PC-3 (cell line): ENCODE measurements at places on chromosomes 6 and 20. TPM values are rescaled to one million over a fixed set of nuclear protein-coding genes. Genes with fewer than 3 reads are reported as not detected.

The DLK2 gene
- total RNA-seq = 1.4 and 4.4 TPM in 2 replicates

The TPBG gene
- 43.0 and 49.6 TPM in 2 replicates for total RNA-seq

The RIPPLY2 gene
- total RNA-seq = not detected in 2 replicates

The RHAG gene
- total RNA-seq = not detected in 2 replicates

The NELFE gene
- 132 and 142 TPM in 2 replicates for total RNA-seq

The ADGRF4 gene
- 3.4 and 4.2 TPM in 2 replicates for total RNA-seq

The EEF1A2 gene
- total RNA-seq = 463 and 559 TPM in 2 replicates

The TRMT11 gene
- total RNA-seq = 17.9 and 23.5 TPM in 2 replicates

DNA sequence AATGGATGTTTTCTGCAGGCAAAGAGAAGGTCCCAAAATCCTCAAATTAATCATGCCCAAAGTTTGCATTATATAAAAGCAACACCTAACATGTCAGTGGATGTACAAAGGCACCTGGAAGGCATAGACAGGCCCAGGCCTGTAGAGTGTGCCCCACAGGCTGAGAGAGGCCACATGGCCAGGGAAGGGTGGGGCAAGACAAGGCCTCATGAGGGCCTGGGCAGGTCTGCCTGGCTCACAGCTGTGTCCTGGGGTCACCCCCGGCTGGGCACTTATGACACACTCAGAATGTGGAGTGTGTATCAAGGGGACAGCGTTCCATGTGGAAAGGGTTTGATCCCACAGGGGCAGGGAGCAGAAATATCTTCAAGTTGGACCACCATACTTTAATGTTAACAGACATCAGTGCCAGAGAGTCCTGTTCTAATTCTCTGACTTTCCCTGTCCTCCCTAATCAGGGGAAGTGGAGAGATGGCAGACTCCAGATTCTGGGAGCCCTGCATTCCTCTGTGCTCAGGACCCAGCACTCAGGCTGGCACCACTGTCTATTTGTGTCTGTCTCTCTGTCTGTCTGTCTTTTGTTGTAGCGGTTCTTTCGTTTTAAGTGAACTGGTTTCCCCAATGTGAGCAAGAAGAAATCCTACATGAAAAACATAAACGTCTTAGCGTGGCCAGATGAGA, 178.3 kb upstream of the FOXA2 start:
- no peak for DNase-seq
- H3K4me3 ChIP-seq = no peak overlapping the region
- no peaks in the 10 kb centered on the region for H3K36me3 ChIP-seq
- no peak overlapping the region for H3K27ac ChIP-seq

DNA sequence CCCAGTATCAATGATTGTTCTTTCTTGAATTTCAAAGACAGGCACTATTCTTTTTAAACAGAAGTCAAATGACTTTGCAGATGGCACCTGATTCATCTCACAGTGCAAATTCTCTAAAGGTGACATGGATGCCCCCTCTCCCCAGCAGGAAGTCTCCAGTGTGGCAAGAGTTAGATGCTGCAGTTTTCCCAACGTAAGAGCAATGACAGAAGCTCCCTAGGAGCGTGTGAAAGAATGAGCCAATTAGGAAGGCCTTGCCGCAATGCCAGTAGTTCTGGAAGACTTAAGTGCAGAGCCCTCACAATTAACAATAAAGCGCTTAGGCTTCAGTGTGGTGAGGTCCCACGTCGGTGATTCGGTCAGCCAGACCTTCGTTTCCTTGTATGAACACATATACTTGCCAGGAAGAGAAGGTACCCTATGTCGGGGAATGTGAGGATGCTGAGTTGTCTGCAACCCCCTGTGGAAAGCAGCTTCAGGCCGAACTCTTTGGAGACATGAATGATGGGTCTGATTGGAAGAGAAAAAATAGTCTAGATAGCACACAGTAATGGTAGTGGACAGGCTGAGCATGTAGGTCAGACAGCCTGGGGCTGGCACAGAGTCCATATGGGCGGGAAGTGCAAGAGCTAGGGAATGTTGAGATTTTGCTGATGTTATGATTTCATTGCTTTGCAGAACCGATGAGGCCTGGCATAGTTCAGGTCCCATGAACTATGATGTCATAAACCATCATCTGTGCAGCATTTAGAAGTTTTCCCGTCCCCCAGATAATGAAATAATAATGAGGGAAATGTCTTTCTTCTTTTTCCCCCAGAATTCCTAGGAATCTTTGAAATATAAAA, 132.6 kb downstream of the PHACTR1 start:
- H3K27ac ChIP-seq = no peak overlapping the region
- H3K36me3 ChIP-seq = no peaks in the 10 kb centered on the region
- H3K27me3 ChIP-seq = peaks cover 56% of the 10 kb centered on the region
- DNase-seq = no peak
- H3K4me3 ChIP-seq = no peak overlapping the region
- H3K4me1 ChIP-seq = no peaks in the 10 kb centered on the region

GRCh38 chr20:42705550-42705949, 484.2 kb downstream of the PTPRT start:
- no peaks in the 10 kb centered on the region for H3K36me3 ChIP-seq
- H3K27ac ChIP-seq = no peak overlapping the region
- H3K27me3 ChIP-seq = no peaks in the 10 kb centered on the region

DNA sequence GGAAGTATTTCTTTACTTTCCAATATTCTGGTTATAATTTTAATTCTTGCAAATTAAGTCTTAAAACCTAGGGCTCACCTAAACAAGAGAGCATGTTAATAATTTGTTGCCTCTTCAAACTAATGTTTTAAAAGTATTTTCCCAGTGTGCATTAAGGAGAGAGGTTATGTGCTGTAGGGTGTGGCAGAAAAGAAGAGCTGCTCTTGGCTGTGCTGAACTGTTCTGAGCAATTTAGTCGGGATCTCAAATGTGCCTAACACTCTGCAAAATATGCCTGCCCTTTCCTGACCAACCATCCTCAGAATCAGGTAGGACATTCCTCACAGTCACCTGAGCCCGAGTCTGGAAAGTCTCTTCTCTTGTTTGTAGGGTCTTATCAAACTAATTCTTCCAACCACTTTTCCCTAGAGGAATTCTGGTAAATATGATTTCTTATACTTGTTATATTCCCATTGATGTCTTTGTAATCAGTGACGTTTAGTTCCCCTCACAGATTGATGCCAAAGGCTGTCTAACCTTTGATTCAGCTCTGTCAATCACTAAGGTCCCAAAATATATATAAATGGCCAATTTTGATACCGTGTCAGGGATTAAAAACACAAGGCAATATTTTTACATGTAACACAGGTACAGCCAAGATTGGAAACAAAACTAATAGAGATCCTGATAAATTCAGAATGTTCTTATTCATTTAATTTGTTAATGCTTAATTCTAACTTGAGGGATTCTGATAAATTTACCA, 298.4 kb downstream of the ADGB start:
- peaks cover 6% of the 10 kb centered on the region; the same call in 1 of the 2 replicates for H3K4me1 ChIP-seq
- no peaks in the 10 kb centered on the region for H3K27me3 ChIP-seq
- no peaks in the 10 kb centered on the region for H3K36me3 ChIP-seq
- DNase-seq = no peak

DNA sequence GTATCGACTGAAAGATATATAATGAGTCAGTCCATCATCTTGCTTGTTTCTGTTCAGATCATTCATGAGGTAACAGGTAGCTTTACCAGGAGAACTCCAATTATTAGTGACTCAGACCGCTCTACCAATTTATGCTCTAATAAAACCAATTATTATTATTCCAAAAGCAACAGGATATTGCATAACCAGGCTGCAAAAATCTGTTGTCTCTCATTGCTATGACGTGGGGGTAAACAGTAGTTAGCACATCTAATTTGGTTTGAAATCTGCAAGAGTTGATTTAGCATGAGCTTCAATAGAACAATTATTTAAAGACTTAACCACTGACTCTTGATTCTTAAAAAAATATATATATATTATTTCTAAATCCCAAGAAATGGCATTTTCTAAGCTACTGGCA, 90.9 kb upstream of the MAP7 start:
- no peaks in the 10 kb centered on the region for H3K36me3 ChIP-seq
- H3K4me3 ChIP-seq = no peak overlapping the region
- peaks cover 12% of the 10 kb centered on the region; the same call in 1 of the 2 replicates for H3K4me1 ChIP-seq
- no peak for DNase-seq
- H3K27ac ChIP-seq = no peak overlapping the region

DNA sequence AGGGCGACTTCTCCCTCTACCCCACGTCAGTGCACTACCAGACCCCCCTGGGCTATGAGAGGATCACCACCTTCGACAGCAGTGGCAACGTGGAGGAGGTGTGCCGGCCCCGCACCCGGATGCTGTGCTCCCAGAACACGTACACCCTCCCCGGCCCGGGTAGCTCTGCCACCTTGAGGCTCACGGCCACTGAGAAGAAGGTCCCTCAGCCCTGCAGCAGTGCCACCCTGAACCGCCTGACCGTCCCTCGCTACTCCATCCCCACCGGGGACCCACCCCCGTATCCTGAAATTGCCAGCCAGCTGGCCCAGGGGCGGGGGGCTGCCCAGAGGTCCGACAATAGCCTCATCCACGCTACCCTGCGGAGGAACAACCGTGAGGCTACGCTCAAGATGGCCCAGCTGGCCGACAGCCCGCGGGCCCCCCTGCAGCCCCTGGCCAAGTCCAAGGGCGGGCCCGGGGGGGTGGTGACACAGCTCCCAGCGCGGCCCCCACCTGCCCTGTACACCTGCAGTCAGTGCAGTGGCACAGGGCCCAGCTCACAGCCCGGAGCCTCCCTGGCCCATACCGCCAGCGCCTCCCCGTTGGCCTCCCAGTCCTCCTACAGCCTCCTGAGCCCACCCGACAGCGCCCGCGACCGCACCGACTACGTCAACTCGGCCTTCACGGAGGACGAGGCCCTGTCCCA, 57.5 kb upstream of the TMEM181 start:
- no peaks in the 10 kb centered on the region for H3K27me3 ChIP-seq
- H3K4me3 ChIP-seq = no peak overlapping the region

GRCh38 chr20:53495398-53496092, 98.1 kb downstream of the ZNF217 start:
- no peaks in the 10 kb centered on the region for H3K36me3 ChIP-seq
- H3K27ac ChIP-seq = no peak overlapping the region
- no peak overlapping the region for H3K4me3 ChIP-seq
- H3K4me1 ChIP-seq = no peaks in the 10 kb centered on the region
- DNase-seq = no peak
- H3K27me3 ChIP-seq = no peaks in the 10 kb centered on the region

- H3K36me3 ChIP-seq = peaks cover 31% of the 10 kb centered on the region
- no peak for DNase-seq
- no peaks in the 10 kb centered on the region for H3K27me3 ChIP-seq
Observed at GRCh38 chr6:37321516-37322415, 32.0 kb upstream of the RNF8 start.

GRCh38 chr20:36149012-36149411, 5.5 kb upstream of the EPB41L1 start:
- H3K27ac ChIP-seq = no peak overlapping the region
- DNase-seq = no peak
- H3K36me3 ChIP-seq = no peaks in the 10 kb centered on the region

DNA sequence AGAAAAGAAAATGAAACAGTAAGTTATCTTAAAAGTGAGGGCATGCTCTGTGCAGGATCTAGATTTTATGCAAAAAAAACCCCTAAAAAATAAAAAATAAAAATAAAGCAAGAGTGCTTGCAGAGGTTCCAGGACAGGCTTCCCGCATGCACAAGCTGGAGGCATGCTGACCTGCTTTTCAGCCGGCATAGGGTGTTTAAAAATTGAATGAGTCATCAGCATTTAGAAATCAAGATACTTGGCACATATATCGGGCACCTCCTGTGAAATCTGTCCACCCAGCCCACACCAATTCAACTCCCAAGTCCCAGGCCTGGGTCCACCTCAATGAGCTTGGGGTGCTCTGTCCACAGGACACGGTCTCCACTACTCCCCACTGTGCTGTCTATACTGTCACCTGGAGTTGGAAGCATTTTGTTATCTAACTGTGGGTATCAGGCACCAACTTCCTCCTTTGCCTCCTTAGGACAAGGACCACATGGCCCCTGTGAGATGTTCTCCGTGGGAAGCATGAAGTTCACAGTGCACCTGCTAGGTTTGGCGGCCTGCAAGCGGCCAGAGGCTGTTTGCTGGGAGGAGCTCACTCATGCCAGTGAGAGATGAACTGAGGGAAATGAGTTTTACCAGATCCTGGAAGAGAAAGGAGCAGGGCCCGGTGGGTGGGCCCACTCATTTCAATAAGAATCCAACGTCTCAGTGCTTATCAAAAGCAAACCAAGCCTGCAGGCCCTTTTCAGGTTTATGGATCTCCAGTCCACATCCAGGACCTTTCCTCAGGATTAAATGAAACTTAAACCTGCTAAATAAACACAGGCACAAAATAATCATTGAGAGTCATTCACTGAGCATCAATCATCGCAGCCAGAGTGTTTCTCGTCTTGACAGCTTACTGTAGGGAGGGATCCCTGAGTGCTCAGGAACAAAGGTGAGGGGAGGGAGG, 121.1 kb downstream of the FOXA2 start:
- H3K27ac ChIP-seq = peak overlapping the region; percentile 79
- H3K4me3 ChIP-seq = peak overlapping the region; percentile 27; the same call in 1 of the 2 replicates
- H3K27me3 ChIP-seq = no peaks in the 10 kb centered on the region
- H3K4me1 ChIP-seq = peaks cover 22% of the 10 kb centered on the region
- peak; percentile 76 for DNase-seq

DNA sequence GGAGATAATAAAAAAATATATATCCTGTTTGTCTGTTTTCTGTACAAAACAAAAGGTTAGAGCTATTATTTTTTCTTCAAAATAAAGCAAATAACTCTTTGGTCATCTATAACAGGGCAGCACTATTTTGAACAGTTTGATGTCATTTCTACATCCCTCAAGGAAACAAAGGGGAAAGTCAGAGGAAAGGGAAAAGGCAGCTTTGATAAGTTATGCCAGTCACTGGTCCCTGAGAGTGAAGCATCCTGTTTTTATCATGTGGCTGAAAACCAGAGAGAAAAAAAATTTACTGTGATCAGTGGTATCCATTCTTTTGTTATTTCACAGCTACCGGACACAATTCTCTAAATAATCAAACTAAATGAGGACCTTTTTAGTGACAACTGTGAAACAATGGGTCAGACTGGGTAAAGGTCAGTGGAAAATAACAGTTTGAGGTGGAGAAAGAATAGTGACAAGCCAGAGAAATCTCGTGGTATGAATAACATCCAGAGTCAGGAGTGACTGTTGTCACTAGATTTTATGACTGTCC, 356.0 kb downstream of the HDGFL1 start:
- DNase-seq = no peak
- no peak overlapping the region for H3K27ac ChIP-seq
- no peaks in the 10 kb centered on the region for H3K4me1 ChIP-seq
- H3K36me3 ChIP-seq = no peaks in the 10 kb centered on the region
- H3K27me3 ChIP-seq = no peaks in the 10 kb centered on the region

DNA sequence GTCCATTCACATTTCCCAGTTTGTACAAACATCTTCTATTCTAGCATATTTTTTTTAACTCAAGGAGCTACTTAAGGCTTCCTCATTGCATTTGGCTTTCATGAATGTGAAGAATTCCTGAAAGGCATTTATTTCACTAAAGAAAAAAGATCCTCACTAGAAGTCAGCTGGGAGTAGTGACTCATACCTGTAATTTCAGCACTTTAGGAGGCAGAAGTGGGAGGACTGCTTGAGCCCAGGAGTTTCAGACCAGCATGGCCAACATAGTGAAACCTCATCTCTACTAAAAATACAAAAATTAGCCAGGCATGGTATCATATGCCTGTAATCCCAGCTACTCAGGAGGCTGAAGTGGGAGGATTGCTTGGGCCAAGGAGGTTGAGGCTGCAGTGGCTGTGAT, 30.9 kb upstream of the XRN2 start:
- H3K4me3 ChIP-seq = no peak overlapping the region
- H3K27me3 ChIP-seq = peaks cover 45% of the 10 kb centered on the region
- H3K36me3 ChIP-seq = no peaks in the 10 kb centered on the region
- no peaks in the 10 kb centered on the region for H3K4me1 ChIP-seq
- no peak for DNase-seq

- no peak for DNase-seq
- H3K36me3 ChIP-seq = no peaks in the 10 kb centered on the region
- H3K27ac ChIP-seq = no peak overlapping the region
- H3K4me1 ChIP-seq = peaks cover 8% of the 10 kb centered on the region
- no peak overlapping the region for H3K4me3 ChIP-seq
Observed at GRCh38 chr6:44957156-44957555, 371.0 kb upstream of the RUNX2 start.
